ENCODE measurements at places on chromosomes 1 and 21.

- no peak for DNase-seq
Measured at GRCh38 chr1:209484429-209484828, 99.1 kb upstream of the CAMK1G start.

- DNase-seq: no peak
Measured at GRCh38 chr1:236494586-236495466, 29.0 kb upstream of the LGALS8 start.

DNA sequence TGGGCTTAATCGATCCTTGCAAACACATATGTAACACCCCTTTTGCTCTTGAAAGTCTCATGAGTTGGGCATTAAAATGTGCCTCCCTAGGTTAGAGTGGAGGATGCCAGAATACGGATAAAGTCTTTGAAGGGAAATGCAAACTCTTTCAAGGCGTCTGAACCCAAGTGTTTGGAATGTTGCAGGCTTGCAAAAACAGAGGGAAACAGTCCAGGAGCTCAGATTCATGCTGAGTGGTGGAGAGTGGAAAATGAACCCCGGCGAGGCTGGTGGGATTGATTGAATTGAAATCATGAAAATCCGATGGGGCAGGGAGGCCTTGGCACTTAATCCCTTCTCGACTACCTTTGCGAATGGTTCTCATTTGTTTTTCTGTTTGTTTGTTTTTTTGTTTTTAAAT, 175.5 kb downstream of the PGBD5 start:
- DNase-seq: no peak

- no peak for DNase-seq
Measured at GRCh38 chr21:21196087-21196486, 197.9 kb downstream of the NCAM2 start.

- no peak for DNase-seq
Measured at GRCh38 chr1:160724465-160725242, 13.0 kb upstream of the CD48 start.

DNA sequence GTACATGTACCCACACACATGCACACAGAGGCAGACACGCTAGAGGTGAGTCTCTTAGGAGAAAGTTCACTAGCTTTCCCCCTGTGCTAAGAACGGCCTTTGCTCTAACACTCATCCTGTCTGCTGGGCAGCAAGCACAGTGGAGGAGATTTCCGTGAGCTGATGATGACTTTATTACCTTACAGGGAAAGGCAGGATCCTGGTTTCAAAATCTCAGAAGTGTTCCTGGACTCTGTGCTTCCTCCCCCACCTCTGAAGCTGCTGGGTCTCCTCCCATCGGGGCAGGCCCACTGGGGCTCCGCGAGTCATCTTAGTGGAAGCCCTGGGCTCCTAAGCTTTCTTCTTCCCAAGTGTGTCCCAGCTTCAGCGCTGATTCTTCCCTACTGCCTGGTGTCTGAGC, 2.7 kb downstream of the FAM3B start:
- DNase-seq: no peak

GRCh38 chr1:242017580-242018233, 18.8 kb upstream of the MAP1LC3C start:
- peak; percentile 30 for DNase-seq

DNA sequence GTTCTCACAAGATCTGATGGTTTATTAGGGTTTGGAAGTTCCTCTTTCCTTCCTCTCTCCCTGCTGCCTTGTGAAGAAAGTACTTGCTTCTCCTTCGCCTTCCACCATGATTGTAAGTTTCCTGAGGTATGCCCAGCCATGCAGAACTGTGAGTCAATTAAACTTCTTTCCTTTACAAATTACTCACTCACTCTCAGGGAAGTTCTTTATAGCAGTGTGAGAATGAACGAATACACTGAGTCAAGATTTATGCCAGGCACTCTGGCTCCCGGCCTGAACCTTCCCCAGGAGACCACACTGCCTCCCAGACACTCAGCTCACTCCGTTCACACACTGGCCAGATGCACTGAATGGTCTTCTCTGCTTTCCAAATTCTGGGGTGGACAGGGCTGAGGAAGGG, 308.3 kb upstream of the AJAP1 start:
- DNase-seq: no peak

DNA sequence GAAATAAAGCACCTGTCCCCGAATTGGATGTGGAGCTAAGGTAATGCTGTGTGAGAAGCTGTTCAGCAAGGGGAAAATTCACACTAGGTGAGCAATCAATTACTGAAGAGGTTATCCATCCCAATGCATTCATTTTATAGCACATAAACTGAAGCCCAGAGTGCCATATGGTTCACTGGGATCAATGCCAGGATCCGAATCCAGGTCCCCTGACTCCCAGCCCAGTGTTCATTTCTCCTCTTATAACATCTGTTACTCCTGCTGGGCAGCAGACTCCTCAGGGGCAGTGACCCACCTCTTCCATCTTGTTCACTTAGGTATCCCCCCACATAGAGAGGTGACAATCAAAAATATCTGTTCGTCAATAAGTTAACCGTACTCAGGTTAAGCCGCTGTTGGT, 13.2 kb upstream of the SEC16B start:
- no peak for DNase-seq

DNA sequence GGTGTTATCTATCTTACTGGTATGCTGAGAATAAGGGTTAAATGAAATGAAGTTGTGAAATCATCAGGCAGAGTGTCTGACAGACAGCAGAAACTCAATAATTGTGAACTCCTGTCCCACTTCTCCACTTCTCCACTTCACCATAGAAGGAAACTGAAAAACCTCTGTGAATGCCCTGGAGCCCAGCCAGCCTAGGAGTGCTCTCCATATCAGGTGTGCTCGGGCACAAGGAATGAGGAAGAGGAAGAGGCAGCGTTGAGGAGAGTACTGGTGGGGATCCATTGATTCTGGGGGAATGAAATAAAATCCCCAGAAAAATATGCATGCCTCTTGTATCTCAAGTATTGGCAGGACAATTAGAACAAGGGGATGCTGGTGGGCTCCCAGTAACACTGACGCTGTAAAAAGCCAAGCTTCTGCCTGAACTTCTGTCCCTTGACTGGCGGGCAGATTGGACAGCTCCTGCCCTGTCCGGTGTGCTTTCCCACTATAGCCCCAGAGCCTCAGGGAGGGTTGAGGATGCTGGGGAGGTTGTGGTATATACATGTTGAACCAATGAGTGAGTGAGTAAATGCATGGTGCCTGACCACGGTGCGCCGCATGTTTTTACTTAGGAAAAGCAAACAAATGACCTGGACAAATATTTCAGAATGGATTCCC, 47.7 kb downstream of the NMNAT2 start:
- no peak for DNase-seq

- DNase-seq: no peak
Measured at GRCh38 chr1:203671047-203671446, 44.4 kb downstream of the ATP2B4 start.

DNA sequence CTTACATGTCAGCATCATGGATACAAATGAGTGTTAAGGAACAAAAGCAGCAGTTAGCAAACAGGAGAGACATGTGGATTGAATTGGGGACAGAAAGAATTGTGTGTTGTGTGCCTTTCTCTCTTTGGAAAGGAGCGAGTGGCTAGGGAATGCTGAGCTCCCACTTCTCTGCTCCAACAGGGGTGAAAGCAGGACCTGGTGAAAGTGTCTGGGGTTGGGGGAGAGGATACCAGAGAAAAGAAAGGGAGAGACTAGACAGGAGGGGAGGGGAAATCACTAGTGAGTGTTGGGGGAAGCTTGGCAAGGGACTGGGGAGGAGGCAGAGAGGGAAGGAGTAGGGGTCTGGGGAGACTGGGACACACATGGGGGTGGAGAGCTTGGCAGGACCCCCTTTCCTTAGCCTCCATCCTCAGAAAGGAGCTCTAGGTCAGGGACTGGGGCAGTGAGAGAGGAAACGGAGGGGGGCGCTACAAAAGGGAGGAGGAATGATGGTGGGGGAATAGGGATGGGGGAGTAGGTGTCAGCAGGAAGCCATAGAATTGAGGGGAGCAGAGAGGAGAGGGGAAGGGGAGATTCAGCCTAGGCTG, 2.2 kb downstream of the KIRREL1 start:
- DNase-seq: no peak

- DNase-seq: no peak
Measured at GRCh38 chr21:31386006-31386405, 41.9 kb upstream of the TIAM1 start.

DNA sequence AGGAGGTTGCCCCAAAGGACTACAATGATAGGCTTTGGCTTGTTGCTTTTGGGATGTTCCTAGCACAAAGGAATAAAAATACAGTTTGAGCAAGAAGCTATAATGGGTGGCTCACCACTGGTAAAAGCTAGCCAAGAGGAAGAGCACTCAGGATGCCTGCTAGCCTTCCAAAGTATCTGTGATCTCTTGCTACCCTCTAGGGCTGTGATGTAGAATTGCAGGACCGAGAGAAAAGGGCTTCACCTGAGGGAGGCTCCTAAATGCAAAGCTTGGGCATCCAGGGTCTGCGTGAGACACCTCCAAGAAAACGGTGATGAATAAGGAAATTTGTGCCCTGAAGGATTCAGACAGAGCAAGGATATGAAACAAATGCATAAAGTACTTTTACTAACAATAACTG, 17.7 kb downstream of the IVL start:
- DNase-seq: no peak

- no peak for DNase-seq
Measured at GRCh38 chr1:85465099-85465785, at the start of gene DDAH1. Gene DDAH1 (minus strand): TSS chr1:85465159. CDS start chr1:85465045, 114 bp downstream.

DNA sequence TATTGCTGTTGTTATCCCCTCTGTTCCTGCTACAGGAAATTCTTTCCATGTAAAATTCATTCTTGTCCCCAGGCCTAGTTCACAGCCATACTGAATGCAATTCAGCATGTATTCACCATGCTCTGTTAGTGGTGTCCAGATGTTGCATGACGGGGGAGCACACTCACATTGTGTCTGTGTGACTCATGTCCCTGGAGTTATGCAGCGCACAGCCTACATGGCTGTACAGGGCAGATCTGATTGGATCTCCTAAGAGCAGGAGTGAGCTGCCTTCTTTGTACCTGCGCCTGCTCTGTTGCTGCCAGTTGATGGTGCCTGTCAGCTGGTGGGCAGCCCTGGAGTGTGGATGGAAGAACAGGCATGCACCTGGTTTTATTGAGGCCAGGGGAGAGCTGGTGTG, 17.6 kb downstream of the HTR6 start:
- no peak for DNase-seq

DNA sequence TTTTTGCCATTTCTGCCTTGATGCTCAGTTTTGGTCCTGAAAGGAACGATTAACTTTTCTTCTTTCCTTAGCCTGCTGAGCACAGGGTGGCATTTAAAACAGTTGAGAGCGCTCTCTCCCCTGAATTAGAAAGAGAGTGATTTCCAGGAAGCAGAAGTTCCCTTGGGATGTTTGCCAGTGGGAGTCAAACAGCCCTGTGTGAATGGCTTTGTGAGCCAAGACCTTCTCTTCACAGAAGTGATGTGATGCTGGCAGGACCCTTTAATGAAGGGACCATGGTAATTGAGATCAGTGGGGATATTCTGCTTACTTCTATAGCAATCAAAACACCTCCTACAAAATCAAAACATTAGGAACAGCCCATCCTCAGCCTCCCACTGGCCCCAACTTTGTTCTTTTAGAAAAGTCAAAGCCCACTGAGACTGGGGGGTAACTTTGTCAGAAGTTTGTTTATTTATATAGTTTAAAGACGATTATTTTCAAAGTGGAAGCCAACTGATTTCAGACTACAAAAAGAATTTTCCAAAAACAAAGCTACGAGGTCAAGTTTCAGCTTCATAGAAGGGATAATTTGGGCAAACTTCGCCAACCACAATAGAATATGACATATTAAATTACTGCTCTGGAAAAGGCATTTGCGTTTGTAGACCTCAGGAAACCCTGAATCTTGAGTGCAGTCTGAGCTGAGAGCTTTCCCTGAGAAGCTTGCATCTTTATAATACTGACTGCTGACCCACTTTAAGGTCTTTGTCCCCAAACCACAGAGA, 122.7 kb downstream of the GABPA start:
- no peak for DNase-seq

- DNase-seq: no peak
Measured at GRCh38 chr1:91582431-91582921, 81.8 kb downstream of the CDC7 start.

DNA sequence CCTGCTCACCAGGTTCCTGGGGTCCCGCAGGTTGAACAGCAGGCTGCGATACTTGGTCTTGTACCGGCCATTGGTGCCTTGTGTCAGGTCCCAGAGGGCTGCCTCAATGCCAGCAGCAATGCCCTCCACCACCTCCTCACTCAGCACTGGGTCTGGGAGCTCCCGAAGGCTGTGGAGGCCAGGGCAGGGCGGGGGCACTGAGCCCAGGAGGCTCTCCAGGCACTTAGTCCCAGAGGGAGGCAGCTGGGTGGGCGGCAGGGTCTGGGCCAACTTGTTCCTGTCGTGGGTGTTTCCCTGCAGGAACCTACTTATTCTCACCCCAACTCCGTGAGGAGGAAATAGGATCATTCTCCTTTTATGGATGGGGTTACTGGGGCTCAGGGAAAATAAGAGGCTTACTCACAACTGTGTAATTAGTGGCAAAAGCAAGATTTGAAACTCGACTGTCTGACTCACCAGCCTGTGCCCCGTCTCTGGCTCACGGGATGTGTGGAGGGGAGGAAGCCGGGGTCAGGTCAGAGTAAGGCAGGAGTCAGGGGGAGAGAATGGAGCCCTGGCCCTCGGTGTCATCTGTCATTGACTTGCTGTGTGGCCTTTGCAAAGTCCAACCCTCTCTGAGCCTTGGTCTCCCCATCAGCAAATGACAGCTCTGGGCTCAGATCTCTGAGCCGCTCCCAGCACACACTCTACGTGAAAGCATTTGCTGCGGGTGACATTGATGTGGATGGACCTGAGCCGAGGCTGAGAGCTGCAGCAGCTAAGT, 17.2 kb downstream of the SPOCD1 start:
- DNase-seq: no peak

GRCh38 chr1:173269490-173270230, 62.5 kb upstream of the TNFSF4 start:
- no peak for DNase-seq

DNA sequence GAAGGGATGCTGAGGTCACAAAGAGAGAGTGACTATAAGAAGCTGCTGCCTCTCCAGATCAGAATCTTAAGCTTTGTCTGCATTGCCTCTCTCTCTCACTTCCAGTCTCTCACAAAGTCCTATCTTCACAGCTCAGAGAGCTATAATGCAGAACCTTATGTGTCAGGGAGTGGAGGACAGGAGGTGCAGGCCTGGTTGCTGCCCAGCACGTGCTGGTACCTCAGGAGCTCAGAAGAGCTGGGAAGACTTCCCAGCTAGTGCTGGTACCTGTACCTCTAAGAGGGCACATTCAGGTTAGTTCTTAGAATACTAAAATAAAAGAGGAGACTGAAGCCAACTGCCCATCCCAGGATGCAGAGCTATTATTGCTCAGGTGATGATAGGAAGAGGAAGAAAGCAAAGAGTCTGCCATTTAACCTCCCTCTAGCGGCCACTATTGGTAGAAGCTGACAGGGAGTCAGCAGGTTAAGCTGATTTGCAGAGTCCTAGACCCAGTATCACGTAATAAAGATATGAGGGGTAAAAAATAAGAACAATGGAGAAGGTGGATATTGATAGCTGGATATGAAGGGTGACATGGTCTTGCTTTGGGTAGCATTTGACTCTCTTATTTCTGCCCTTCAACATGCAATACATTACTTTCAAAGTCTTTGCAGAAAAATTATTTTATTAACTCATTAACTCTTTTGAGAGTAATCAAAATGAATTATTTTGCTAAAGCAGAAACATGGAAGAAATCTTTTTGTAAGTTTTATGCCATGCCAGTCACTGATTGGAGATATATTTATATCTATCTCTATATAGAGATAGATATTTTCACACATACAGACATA, 138.1 kb upstream of the HMCN1 start:
- DNase-seq: peak; percentile 39

GRCh38 chr1:175840787-175841186, 97.4 kb upstream of the TNR start:
- no peak for DNase-seq

- no peak for DNase-seq
Measured at GRCh38 chr1:64021066-64021465, 182.4 kb upstream of the UBE2U start.

Data from CD4-positive, alpha-beta T cell treated with Interferon gamma for 1 hour (primary cell).